ENCODE measurements at places on chromosomes 16 and 17.
A peak's percentile ranks its signal among the peaks of the same experiment; 100 is the strongest.

GRCh38 chr17:82603981-82604448 lies 44.2 kb downstream of the WDR45B start:
- no peak for DNase-seq

DNA sequence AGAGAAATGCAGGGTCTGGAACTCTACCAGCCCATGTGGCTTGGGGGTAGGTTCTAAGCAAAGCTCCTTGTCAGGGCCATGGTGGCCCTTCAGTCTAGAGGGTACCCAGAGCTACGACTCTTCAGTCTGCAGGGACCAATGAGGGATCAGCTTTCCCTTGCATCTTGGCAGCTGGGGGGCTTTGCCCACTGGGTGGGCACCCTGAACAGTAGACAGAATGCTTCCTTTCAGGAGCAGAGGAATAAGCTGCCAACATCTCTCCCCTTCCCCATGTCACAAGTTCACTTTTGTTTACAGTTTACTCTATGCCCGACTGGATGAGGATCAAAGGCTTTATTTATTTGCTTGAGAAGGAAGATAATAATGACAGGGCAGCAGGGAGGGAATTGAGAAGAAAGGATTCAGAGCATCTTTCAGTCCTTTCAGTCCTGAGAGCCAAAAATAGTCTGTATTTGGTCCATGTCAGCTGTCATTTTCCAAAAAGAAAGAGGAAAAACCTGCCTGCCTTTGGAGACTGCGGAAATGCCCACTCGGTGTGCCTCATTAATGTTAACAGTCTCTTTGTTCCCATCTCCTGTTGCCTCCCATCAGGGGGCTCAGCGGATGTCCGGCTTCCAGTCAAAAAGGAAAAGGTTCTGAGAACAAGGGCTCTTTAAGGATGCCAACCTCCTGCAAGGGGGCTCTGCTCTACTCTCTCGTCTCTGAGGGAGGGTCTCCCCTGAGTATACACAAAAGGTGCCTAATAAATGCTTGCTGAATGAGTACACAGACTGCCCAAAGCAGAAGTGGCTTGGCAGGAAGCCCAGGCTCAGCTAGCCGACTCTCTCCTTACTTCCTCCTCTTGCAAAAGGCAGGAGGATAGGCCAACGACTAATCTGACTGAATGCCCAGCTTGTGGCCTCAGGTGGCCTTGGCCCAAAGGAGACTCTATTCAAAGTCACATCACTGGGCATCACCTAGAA lies 17.1 kb downstream of the TRAF4 start:
- DNase-seq, result peak; percentile 53

GRCh38 chr17:45895304-45895968 lies 1.1 kb downstream of the MAPT start:
- DNase-seq, result peak; percentile 9

DNA sequence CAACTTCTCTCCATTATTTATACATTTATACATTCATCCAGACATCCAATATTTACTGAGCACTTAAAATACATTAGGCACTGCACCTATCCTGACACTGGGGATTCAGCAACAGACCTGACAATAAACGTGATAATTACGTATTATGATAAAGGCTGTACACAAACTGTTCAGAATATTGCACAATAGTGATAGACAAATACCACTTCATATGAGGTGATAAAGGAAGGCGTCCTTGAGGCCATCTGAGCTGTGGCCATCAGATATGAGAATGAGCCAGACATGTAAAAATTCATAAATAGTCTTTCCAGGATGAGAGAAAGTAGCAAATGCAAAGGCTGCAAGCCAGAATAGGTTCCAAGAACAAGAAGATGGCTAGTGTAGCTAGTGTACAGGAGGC lies 8.6 kb downstream of the USP32 start:
- no peak for DNase-seq

- peak; percentile 34 for DNase-seq
Measured at GRCh38 chr17:2138318-2138717, 83.4 kb downstream of the HIC1 start.

DNA sequence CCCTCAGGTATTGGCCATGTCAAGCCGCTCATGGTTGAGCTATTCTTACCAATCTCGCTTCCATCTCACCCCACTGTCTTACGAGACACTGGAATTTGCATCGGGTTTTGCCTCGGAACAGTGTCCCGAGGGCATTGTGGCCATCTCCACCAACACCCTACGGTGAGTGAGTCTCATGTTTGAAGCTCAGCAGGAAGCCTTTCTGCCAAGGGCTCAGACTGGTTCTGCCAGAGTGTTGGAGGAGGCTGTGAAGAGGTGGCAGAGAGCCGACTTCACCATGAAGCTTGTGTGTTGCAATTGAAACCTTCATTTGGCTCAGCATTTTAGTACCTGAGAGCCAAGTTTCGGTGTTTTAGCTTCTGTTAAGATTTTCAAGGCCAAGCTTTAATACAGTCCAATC lies 38.0 kb downstream of the SF3B3 start:
- DNase-seq, result no peak

GRCh38 chr16:73056448-73056847 lies 8.5 kb upstream of the ZFHX3 start:
- no peak for DNase-seq

- no peak for DNase-seq
Measured at GRCh38 chr17:75250009-75250471, 11.4 kb downstream of the GGA3 start.

- DNase-seq, result peak; percentile 34
Measured at GRCh38 chr17:45108595-45109521, 23.5 kb downstream of the PLCD3 start.

DNA sequence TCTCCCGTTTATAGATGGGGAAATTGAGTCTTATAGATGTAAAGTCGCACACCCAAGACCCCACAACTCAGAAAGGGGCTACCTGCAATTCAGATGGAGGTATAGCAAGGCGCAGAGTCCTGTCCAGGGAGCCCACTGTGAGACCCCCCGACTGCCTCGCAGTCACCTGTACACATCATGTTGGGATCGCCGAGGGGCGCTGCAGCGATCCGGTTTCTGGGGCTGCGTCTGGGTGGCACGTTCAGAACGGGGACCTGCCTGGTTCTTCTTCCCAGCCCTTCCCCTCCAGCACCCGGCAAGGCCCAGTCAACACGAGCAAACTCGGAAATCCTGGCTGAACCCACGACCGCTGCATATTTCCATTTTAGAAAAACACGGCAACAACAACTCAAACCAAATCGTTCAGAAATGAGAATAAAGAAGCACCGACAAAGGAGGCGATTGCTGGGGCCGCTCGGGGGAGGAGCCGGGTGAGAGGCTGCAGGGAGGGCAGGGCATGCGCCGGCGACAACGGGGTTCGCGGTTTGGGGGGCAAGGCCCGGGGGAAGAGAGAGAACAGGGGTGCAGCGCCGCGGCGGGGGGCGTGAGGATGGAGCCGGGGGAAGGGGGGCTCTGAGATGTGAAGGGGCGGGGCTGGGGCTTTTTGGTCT lies 643 bp downstream of the HSDL1 start:
- DNase-seq, result peak; percentile 50

GRCh38 chr16:51557670-51558069 lies 406.6 kb upstream of the SALL1 start:
- no peak for DNase-seq

DNA sequence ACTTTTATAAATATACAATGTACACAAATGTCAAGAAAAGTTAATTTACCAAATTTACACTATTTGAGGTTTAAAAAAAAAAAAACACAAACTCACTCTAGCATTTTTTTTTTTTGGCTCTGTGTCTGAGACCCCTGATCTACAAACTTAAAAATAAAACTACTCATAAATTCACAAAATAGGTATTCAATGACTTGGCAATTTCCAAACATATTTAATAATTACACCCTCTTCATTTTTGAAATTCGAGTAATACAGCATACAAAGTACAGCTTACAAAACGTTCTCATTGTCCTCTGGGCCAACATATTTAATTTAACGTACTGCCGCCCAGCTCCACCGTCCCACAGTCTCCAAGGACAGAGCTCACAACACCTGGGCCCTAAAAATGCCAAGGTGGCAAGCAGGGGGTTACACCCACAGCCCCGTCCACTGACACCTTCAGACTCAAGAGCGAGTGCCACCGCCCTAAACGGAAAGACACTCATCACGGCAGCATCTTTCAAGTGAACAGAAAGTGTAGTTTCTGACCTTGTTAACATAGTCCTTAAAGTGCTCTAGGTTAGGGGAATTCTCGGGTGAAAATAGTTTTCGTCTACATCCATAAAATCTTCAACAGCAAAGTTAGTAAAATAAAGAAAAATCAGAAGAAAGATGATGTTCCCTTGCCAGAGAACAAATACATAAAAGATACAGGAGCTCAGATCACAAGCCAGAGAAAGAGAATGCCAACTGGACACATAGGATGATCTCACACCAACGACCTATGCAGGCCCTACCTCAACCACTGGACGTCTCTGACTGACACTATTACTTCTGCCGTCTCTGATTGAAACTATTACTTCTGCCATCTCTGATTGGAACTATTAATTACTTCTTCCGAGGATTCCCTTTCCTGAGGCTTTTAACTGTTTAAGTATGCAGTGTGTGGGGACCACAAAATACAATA lies 4.2 kb downstream of the ADCY9 start:
- peak; percentile 57 for DNase-seq

DNA sequence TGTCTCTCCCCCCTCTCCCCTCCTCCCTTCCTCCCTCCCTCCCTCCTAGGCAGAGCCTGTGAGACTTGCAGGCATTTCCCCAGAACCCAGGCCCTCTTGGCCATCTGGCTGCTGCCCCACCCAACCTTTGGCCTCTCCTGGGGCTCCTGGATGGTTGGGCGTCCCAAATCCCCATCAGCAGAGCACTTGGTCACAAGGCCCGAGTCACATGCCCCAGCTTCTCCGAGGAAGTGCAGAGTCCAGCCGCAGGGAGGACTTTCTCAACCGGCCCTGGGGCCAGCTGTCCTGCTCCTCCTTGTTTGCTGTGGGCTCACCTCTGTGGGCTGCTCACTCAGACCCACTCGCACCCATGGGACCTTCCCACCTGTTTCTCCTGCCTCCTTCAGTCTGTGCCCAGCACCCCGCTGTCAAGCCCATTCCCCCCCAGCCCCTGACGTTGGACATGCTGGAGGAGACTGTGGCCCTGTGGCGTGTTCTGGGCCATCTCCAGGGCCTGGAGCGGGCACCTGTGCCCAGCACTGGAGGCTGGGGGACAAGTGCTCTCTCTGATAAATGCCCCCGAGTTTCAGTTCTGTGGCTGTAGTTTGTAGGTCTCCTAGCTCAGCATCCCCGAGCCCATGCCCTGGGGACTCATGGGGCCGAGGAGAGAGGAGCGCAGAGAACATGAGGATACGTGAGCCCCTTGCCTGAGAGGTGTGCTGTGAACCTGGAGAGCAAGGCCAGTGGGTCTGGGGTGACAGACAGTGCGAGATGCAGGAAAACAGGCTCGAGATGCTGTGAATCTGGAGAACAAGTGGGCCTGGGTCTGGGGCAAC lies 42.3 kb upstream of the ZNF750 start:
- DNase-seq, result no peak

- no peak for DNase-seq
Measured at GRCh38 chr16:3841729-3842508, 38.6 kb downstream of the CREBBP start.

DNA sequence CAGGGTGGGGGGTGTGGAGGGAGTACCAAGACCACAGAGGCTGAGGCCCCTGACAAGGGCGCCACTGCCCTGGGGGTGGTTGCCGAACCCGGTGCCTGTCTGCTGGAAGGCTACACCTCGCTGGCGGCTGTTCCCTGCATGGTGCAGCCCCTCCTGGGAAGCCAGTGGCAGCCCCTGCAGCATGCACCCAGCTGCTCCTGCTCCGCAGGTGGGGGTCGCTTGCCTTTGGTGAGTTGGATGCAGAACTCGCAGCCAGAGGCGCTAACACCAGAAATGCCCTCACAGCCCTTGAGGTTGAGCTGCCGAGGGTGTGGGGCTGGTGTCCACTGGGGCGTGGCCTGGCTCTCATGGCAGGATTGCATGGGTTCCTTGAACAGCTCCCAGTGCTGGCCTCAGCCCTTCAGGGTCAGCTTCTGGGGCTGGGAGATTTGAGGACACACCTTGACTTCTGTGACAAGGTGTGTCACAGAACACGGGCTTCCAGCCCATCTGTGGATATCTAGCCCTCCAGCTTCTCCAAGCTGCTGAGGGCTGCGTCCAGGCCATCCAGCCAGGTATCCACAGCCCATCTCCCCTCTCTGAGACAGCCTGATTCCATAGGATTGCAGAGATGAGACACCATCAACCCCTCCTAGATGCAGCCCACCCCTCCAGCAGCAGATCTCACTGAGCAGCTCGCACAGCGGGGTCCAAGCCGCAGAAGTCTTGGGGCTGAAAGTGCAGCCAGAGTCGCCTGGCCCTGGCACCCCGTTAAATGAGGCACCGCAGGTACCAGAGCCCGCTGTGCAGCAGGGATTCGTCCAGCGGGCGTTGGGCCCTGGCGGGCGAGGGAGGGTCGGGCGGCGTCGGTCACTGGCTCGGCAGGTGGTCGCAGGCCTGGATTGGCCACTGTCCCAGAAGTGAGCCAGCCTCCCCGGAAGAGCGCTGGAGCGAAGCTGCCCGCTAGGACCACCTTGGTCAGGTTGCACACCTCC lies 586.3 kb downstream of the KCNJ18 start:
- no peak for DNase-seq

DNA sequence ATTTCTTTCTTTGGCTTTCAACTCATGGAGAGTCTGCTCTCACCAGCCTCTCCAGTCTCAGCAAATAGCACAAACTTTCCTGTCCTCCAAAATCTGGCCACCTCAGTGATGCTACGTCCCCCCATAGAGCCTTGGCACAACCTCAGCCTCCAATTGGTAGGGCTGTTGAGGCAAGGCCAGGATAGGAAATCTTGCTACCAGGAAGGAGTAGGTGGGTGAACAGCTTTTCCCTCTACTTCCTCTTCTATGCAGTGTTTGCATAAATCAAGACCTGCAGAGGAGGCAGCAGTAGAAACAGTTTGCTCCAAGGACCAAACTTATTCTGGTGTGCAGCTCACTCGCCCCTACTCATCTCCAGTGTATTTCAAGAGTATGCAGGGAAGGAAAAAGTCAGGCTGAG lies 701 bp upstream of the DPEP2 start:
- DNase-seq, result no peak

- no peak for DNase-seq
Measured at GRCh38 chr17:49239963-49240362, 9.4 kb upstream of the PHOSPHO1 start.

- DNase-seq, result peak; percentile 90
Measured at GRCh38 chr16:67847064-67847861, at the start of gene CENPT. Gene CENPT, minus strand, starts transcription at chr16:67847693. Its CDS starts 13,834 bp downstream, at chr16:67833859.

GRCh38 chr17:77691216-77692085 lies 267.1 kb upstream of the TNRC6C start:
- no peak for DNase-seq

GRCh38 chr17:3762922-3763776 lies 37.8 kb downstream of the ITGAE start:
- no peak for DNase-seq

DNA sequence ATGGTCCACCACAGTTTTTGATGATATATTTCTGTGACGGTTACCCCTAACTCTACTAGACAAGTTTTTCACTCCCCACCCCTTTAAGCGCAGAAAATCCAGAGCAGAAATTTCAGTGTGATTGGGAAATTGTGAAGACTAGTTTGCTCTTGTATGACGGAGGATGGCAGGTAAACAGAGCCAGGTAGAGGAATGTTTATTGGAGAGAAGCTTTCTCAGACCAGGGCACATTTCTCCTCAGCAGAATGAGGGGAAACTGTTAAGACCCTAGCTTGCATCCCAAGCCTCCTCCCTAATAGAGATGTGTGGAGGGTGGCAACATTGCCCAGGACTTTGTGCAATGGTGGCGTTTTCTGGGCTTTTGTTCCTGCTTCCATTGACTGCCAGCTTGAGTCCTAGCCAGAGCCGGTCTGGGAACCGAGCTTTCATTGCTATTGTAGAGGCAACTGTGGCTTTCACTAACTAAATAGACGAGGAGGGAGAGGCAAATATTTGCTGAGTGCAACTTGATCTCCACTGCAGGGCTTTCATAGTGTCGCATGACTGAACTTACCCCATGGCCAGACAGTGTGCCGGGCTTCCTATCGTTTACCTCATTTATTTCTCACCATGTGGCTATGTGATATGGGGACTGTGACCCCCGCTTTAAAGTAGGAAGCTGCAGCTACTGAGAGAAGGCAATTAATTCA lies 159.6 kb upstream of the MPHOSPH6 start:
- DNase-seq, result no peak

Measured in ELR (cell line).